Posterior cingulate gyrus (tissue), 11 donors: ENCODE measurements at places on chromosomes 1 and 21.

GRCh38 chr1:151859891-151860293 lies 6.4 kb upstream of the THEM5 start:
- no peak for DNase-seq

DNA sequence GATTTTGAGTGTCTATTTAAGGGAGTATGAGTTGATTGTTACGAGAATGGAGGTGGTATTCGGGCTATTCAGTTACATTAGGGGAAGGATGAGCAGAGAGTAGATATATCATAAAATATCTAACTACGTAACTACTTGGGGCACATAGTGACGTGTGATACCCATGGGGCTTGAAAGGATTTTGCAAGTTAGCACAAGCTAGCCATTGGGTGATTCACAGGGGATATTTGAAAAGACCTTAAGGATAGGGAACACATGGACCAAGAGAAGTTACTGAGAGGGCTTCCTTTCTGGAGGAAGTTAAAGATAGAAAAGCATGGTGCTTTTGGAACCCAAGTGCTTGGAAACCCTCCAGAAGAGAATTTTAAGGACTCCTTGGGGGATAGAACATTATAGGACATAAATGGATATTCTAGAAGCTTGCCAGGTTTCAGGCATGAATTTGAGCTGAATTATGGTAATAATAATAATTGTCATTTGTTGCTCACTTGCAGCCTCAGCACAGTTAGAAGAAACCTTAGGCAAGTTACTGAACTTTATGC lies 5.4 kb downstream of the DISP1 start:
- no peak for DNase-seq

GRCh38 chr1:225635649-225636048 lies 17.3 kb downstream of the ENAH start:
- no peak for DNase-seq

DNA sequence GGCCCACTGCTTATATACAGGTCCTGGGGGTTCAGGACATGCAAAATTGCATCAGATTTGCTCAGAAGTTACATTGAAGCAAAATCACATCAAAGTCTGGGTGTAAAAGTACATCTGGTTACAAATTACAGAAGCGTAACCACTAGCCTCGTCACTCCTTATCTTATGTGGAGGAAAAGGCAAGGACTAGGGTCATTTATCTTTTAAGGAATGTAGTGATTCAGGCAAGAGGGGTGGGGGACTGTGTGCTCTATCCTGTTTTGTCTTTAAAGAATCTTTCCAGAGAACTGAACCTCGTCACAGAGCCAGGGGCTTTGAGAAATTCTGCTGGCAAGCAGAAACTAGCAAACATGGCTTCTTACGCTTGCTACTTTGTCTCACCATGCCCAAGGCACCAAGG lies 61.1 kb upstream of the RAB4A start:
- no peak for DNase-seq

DNA sequence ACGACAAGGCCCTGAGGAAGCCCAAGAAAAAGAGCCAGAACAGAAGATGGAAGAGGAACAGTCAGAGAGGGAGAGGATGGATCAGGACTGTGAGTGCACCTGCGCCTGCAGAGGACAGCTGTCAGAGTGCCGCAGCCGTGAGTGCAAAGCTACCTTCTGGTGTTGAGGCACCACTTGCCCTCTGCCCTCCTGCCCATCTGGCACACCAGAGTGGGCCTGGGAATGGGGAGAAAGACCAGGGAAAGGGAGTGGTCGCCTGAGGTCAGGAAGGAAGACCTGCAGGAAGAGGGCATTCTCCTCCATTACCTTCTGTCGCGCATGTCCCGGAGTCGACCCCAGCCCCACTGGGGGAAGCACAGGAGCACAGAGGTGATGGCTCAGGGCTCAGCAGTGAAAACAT lies 26.2 kb downstream of the VASH2 start:
- DNase-seq = peak; percentile 49

DNA sequence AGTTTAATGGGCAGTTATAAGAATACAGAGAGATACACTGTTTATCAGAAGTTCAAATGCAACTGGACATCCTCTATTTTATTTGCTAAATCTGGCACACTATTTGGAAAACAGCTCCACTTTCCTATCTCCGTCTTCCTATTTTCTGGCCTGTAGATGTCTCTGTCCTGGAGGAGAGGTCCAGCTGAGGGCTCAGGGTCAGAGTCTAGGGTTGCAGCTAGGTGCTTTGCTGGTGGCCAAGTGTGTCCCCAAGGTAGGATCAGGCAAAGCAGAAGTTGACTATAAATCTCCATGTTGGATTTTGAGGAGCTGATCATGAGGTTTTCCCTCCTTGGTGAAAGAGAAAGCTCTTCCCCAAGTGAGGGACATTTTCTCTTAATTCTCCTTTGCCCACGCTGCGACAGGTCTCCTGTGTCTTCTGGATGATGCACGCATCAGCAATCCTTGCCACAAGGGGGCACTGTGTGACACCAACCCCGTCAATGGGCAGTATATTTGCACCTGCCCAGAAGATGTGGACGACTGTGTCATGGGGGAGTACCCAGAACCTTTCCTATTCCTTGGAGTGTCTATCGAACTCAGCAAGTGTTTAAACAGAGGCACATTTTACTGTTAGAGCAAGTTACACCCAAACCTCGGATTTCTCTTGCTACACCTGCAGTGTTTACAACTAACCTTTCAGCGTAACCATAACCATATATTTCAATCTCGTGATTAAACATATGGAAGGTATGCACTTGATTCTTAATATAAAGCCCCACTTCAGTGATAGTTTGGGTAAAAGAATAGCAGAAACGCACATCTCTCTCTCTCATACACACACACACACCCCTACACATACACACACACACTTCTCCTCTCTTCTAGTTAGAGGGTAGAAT lies 10.2 kb downstream of the ADAM30 start:
- no peak for DNase-seq

DNA sequence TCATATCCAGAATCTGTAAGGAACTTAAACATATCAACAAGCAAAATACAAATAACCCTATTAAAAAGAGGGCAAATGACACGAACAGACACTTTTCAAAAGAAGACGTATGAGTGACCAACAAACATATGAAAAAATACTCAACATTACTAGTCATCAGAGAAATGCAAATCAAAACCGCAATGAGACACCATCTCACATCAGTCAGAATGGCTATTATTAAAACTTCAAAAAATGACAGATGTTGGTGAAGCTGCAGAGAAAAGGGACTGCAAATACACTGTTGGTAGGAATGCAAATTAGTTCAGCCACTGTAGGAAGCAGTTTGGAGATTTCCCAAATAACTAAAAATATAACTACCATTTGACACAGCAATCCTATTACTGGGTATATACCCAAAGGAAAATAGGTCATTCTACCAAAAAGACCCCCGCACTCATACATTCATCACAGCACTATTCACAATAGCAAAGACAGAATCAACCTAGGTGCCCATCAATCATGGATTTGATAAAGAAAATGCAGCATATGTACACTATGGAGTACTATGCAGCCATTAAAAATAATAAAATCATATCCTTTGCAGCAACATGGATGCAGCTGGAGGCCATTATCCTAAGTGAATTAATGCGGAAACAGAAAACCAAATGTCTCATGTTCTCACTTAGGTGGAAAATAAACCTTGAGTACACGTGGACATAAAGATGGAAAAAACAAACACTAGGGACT lies 230.1 kb upstream of the RAB4A start:
- DNase-seq = no peak

DNA sequence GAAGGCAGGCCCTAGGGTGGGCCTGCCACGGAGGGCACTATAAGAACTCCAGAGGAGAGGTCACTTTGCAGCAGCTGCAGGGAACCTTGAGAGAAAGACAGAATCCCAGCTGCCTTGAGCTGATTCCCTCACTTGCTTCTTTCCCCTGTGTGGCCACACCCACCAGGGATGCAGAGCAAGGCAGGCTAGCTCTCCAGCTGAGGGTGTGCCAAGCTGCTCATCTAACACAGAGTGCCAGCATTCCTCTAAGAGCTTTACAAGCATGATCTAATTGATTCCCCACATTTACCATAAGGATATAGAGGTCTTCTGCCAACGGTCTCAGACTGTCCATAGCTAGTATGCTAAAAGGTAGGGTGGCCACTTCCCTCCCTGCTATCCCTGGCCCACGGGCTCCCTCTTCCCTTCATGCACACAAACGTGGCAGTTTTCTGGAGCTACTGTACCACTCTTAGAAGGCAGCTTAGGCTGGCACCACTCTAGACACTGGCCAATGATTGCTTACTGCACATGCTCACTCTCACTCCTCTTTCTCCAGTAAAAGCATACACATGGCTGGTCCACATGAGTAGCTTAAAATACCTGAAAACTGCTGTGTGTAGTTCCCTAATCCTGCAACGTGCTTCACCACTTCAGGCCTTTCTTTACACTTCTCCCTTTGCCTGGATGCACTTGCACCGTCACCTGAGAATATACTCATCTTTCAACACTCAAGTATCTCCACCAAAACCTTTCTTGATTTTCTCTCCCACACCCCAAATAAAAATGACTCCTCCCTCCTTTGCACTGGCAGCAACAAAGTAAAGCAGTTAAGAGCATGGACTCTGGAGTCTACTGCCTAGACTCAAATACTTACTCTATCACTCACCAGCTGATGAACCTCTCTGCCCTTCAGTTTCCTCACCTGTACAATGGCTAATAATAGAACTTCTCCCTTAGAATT lies 57.7 kb downstream of the DMAP1 start:
- peak; percentile 67 for DNase-seq

DNA sequence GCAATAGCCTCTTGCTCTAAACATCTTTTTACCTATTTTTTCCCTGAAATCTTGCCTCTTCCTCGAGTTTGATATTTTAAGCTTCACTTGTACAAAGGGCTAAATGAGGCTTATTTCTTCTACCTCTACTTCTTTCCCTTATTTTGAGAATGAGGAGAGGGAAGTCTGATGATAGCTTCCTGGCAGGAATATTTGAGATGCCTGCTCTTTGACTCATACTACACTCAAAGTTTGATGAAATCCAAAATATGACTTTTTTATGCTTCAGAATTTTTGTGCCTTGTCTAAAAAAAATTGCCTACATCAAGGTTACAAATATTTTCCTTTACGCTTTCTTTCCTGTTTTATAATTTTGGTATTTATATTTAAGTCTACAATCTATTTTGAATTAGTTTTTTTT lies 624.4 kb upstream of the PLXNA2 start:
- DNase-seq = no peak

DNA sequence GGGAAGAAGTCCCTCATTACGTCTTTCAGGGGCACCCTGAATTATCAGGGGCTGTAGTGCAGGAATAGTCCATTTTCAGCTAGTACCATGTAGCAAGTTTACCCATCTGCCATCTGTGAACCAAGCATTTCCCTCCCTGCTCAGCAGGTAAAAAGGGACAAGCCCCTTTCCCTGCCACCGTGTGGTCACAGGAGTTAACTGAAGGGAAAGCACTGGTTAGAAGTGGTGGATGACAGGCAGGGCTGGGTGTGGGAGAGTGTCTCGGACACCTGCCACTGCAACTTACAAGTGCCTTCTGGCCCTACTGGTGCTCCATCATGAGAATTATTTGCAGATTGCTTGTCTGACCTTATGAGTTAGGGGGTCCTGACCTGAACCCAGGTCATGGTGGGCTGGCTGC lies 32.0 kb upstream of the IGSF5 start:
- no peak for DNase-seq

DNA sequence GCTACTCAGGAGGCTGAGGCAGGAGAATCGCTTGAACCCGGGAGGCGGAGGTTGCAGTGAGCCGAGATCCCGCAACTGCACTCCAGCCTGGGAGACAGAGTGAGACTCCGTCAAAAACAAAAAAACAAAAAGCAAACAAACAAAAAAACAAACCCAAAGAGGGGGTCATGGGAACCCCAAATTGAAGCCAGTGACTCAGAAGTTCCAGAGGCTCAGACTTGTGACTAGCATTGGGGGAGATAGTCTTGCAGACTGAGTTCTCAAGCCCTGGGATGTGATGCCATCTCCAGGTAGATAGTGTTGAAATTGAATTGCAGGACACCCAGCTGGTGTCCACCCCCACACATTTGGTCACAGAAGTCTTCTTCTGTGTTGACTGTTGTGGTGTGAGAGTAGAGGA lies 24.9 kb upstream of the ENO1 start:
- no peak for DNase-seq

GRCh38 chr21:41961282-41961701 lies 7.5 kb upstream of the C2CD2 start:
- peak; percentile 77 for DNase-seq

GRCh38 chr1:199404976-199405375 lies 622.5 kb upstream of the NR5A2 start:
- DNase-seq = no peak

DNA sequence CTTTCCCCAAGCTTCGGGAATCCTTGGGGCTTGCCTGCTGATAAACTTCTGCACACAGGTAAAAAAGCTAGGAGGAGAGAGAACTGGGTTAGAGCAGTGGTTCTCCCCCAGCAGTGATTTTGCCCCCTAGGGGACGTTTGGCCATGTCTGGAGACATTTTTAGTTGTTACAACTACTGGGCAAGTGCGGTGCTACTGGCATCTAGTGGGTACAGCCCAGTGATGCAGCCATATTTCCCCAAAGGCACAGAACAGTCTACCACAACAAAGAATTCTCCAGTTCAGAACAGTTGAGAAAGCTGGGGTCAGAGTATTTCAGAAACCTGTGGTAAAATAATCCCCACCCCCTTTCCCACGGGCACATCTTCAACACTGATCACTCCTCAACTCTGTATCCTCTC lies 41.3 kb downstream of the LRRC71 start:
- DNase-seq = no peak

- DNase-seq = peak; percentile 26
Measured at GRCh38 chr1:22920026-22920733, 52.5 kb downstream of the LACTBL1 start.

DNA sequence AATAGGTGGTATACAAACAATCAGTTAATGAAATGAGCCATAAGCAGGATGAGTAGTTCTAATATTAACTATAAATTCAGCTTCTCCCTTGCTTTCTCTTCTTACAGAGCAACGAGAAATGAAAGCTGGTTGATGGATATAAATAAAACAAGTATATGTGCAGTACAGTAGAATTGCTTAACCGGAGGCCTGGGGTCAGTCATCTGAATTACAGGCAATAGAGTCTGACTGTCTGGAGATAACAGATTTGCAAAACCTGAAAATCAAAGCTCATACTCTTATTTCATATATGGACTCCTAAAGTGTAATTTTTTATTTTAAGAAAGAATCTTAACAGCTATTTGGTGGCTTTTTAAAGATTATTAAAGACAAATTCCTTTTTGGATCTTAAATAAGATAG lies 43.1 kb upstream of the SGIP1 start:
- DNase-seq = no peak

- DNase-seq = no peak
Measured at GRCh38 chr1:55064071-55064581, 24.8 kb downstream of the PCSK9 start.

GRCh38 chr21:46052703-46053651 lies 44.9 kb upstream of the COL6A2 start:
- DNase-seq = no peak

DNA sequence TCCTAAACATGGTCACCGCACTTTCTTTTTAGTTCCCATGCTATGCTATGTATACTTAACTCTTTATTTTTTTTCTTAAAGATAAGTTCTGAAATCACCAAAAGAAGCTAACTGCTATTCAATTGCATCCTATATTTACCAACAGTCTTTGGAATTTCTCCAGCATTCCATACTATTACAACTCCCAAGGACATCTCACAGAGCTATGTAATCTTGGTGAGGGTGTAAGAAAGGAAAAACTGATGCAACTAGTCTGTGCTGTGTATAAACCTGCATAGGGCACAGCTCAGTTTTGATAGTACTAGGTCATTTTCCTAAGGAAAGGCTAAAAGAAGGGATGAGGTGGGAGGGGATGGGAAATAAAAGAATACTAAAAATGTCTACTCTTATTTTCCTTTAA lies 78.0 kb downstream of the PTPN14 start:
- no peak for DNase-seq
